ENCODE measurements at places on chromosomes 12 and 14. TPM values are rescaled to one million over a fixed set of nuclear protein-coding genes. Genes with fewer than 3 reads are reported as not detected.

Gene MANSC4
- total RNA-seq: not detected

Gene ORAI1
- total RNA-seq: 51.7 TPM

Gene PLA2G1B
- not detected for total RNA-seq

Gene CHFR
- 79.4 TPM for total RNA-seq

Gene PTPRR
- not detected for total RNA-seq

Gene CLEC4D
- not detected for total RNA-seq

Gene GYS2
- total RNA-seq: 0.32 TPM

Gene CD163L1
- total RNA-seq: 0.69 TPM

DNA sequence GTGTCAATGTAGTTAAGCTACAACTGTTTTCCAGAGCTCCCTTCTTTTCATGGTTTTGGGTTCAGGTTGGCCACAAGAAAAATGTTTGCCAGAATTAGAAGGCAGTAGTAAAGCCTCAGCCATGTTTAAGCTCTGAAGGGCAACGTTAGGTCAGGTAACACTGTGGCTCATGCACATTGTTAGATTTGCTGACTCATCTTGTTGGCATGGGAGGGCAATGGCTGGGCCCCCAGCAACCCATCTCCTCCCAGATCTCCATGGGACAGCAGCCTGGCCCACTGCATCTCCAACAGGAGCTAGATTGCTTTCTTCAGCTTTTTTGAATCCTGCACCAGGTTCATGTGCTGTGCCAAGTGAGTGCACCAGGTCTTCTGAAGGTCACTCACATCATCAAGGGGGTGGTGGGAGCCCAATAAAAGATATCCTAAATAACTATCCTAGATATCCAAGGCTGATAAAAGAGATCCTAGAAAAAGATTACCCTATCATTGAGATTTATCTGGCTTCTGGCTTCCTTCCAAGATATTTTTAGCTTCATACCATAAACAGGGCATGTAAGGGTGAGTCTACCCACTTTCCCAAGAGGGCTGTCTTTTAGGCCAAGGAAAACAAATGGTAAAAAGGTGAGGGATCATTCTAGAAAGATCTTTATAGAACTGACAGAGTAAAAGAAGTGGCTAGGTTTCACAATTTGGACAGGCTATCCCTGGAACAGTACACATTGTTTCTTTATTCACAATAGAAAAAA lies 28.9 kb downstream of the PTGER2 start:
- no peaks in the 10 kb centered on the region for H3K27me3 ChIP-seq
- no peaks in the 10 kb centered on the region for H3K4me1 ChIP-seq
- no peak overlapping the region for H3K4me3 ChIP-seq
- no peak for DNase-seq

- H3K36me3 ChIP-seq: peaks cover 13% of the 10 kb centered on the region
- no peak overlapping the region for H3K27ac ChIP-seq
- no peak for DNase-seq
- H3K4me3 ChIP-seq: no peak overlapping the region
- peaks cover 5% of the 10 kb centered on the region for H3K4me1 ChIP-seq
These were observed 240.9 kb downstream of the FOXN3 start for GRCh38 chr14:89175881-89176799.

DNA sequence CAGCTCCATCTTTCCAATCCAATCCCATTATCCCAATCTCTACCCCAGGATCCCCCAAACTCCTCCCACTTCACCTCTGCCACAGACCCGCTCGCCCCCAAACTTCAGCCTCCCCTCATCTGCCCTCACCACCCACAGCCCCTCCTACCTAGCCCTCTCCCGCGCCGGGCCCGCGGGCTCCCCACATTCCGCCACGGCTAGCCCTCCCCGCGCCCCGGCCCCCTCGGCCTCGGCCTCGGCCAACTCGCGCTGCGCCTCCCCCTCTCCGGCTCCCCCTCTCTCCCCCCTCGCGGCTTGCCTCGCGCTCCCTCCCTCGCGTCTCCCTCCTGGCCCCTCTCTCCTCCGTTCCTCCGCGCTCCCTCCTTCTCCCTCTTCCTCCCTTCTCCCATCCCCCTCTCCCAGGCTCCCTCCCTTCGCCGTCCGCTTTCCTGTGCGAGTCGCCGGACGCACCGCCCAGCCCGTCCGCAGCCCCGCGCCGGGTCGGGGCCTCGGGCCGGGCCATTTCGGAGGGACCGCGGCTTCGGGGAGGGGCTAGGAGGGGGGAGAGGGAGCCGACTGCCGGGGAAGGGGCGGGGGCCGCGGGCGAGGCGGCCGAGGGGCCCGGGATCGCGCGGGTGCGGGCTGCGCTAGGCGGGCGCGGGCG lies at the start of gene ATN1:
Gene ATN1 (plus strand): TSS at position 581 of the 643 bp plus-strand sequence. CDS start 6,043 bp downstream, outside the sequence.
- peak within 1 kb of the TSS; percentile 57 for H3K4me3 ChIP-seq
- peak; percentile 45 for DNase-seq
- no peaks in the 10 kb centered on the region for H3K27me3 ChIP-seq
- peak within 1 kb of the TSS; percentile 67 for H3K27ac ChIP-seq
- peaks cover 43% of the 10 kb centered on the region for H3K4me1 ChIP-seq

DNA sequence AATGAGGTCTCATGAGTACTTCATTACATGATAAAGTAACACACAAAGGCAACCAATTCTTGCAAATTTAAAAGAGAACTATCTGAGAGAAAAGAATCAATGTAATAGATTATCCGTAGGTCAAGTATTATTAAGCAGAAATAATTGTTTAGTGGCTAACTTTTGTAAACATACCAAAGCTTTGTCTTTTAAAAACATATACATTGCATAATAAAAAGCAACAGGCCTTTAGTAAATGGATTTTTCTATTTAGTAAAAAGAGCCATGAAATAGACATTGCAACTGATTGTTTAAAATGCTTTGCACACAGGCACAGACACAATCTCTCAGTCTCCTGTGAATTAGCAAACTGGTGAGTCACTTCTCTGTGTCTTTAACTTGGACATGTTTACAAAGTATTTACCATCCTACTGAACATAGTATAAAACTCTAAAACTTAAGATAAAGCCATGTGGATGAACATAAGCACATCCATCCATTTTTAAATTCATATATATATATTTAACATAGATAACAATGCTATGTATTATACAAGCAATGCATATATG lies 518.7 kb upstream of the MGAT4C start:
- no peaks in the 10 kb centered on the region for H3K27me3 ChIP-seq
- no peak overlapping the region for H3K4me3 ChIP-seq
- no peaks in the 10 kb centered on the region for H3K4me1 ChIP-seq
- H3K27ac ChIP-seq: no peak overlapping the region
- DNase-seq: no peak
- H3K36me3 ChIP-seq: no peaks in the 10 kb centered on the region

GRCh38 chr12:44930972-44931600 lies 55.0 kb upstream of the NELL2 start:
- H3K27ac ChIP-seq: no peak overlapping the region
- H3K4me1 ChIP-seq: no peaks in the 10 kb centered on the region
- H3K4me3 ChIP-seq: no peak overlapping the region
- peak; percentile 67 for DNase-seq
- H3K36me3 ChIP-seq: no peaks in the 10 kb centered on the region
- H3K27me3 ChIP-seq: no peaks in the 10 kb centered on the region

GRCh38 chr12:54977155-54977554 lies 7.4 kb downstream of the TESPA1 start:
- peaks cover 98% of the 10 kb centered on the region for H3K4me1 ChIP-seq
- peak overlapping the region; percentile 38 for H3K27ac ChIP-seq
- H3K27me3 ChIP-seq: no peaks in the 10 kb centered on the region
- no peak for DNase-seq

DNA sequence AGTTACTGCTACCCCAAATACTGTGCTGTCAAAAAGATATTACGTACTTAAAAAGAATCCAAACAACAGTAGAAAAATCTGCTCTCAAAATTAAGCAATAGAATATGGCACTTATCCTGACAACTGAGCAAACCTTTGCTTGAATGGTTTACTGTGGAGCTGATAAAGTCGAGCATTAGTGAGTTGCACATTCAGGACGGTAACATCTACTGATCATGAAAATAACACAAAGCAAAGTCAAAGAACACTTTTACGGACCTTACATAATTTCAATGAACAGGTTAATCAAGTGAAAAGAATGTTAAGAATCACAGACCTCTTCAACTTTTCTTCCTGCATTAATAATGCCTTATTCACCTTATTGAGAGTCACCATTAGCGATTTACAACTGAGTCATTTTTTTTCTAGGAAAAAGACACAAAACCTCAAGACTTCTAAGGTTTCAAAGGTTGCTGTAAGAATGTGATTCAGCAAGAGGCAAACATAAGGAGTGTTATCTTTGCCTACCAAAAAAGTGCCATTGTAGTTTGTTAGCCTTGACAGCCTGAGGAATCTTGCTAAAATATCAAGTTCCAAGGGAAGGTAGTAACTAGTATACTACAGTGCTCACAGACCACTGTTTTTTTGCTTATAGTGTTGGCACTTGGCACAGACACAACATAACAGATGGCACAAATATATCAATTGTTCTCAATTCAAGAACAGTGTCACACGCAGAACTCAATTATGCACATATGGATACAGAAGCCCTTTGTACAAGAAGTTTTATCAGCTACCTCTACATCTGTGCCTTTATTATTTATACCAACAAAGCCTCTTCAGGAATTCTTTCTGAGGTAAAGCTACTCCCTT lies 334.2 kb upstream of the RPL10L start:
- no peak overlapping the region for H3K4me3 ChIP-seq
- H3K36me3 ChIP-seq: no peaks in the 10 kb centered on the region
- no peaks in the 10 kb centered on the region for H3K4me1 ChIP-seq
- no peak overlapping the region for H3K27ac ChIP-seq
- no peaks in the 10 kb centered on the region for H3K27me3 ChIP-seq

DNA sequence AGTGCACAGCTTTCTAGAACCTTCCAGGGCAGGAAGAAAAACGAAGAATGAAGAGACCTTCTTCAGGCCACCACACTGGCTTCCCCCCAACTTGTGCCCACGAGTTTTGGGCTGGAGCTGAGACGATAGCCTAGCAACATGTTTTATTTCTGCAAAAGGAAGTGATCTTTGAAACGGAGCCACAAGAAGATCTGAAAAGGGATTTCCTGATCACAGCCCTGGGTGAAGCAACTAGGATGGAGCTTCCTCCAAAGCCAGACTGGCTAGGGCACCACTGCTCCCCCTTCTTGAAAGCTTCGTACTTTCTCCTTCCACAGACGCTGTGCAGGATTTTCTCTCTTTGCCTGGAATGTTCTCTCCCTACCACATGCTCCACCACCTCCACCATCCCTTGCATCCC lies 418.3 kb downstream of the MED13L start:
- H3K4me3 ChIP-seq: no peak overlapping the region
- H3K27me3 ChIP-seq: no peaks in the 10 kb centered on the region
- no peaks in the 10 kb centered on the region for H3K36me3 ChIP-seq

GRCh38 chr12:127888943-127889719 lies 377.8 kb upstream of the TMEM132C start:
- no peaks in the 10 kb centered on the region for H3K36me3 ChIP-seq
- DNase-seq: no peak
- no peak overlapping the region for H3K27ac ChIP-seq
- no peak overlapping the region for H3K4me3 ChIP-seq

GRCh38 chr12:100699209-100699608 lies 95.4 kb upstream of the ANO4 start:
- H3K27ac ChIP-seq: no peak overlapping the region
- H3K4me1 ChIP-seq: no peaks in the 10 kb centered on the region

- DNase-seq: no peak
- peaks cover 17% of the 10 kb centered on the region for H3K27me3 ChIP-seq
- H3K36me3 ChIP-seq: no peaks in the 10 kb centered on the region
- H3K4me3 ChIP-seq: no peak overlapping the region
- H3K4me1 ChIP-seq: peaks cover 11% of the 10 kb centered on the region
- H3K27ac ChIP-seq: no peak overlapping the region
These were observed 3.8 kb downstream of the GALNT16 start for GRCh38 chr14:69263771-69264170.

GRCh38 chr12:91250273-91250665 lies 67.7 kb upstream of the DCN start:
- no peaks in the 10 kb centered on the region for H3K36me3 ChIP-seq
- no peaks in the 10 kb centered on the region for H3K27me3 ChIP-seq
- H3K4me3 ChIP-seq: no peak overlapping the region
- no peak for DNase-seq
- H3K27ac ChIP-seq: no peak overlapping the region

GRCh38 chr14:72644038-72644437 lies 249.9 kb downstream of the DPF3 start:
- no peak for DNase-seq
- H3K4me1 ChIP-seq: no peaks in the 10 kb centered on the region

Data from CD4-positive, alpha-beta memory T cell (primary cell).